Fibroblast of skin of back (primary cell): ENCODE measurements at places on chromosomes 16 and 17.

DNA sequence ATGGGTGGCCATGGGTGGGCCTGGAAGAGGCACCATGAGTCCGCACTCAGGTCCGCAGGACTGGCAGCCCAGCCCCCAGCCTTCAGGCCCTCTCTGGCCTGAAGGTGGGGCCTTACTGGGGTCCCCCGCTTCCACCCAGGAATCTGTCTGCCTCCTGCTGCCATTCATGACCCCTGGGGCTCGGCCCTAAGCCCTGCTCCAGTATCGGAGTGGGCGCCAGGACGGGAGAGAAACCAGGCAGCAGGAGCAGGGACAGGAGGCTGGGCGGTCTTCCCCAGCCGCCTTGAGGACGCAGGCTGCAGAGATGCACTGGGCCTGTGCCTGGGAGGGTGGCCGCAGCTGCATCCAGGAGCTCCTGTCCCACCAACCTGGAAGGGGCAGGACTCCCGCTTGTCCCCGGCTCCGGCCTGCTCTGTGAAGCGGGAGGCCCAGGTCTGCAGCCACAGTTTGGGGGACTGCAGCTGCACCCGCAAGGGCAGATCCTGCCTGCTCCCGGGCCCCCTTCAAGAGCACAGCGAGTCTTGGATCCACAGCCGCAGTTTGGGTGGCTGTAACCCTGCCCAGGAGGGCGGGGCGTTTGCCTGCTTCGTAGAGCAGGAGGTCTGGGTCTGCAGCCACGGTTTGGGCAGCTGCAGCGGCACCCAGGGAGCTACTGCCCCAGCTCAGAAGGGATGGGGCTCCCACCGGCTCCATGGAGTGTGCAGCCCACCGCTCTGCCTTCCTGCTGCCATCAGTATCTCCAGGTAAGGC lies 81.8 kb upstream of the DNAJA2 start:
- no peak for DNase-seq

- no peak for DNase-seq
These were observed 24.9 kb downstream of the ITGB3 start for GRCh38 chr17:47278561-47278960.

DNA sequence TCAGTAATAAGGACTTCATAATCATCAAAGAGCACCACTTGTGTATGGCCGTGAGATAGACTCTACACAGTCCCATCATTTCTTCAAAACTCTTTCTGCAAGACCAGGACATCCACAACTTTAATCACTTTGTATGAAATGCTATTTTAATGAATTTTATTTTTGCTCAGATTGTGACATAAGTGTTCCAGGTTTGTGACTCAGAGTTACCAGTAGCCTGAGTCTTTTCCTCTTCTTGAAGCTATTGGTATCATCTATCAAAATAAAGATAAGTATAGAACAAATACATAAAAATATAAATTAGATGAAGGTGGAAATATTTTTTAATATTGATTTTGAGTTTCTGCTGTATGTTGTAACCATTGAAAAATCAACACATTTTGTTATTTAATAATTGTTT lies 16.6 kb upstream of the VWA3A start:
- DNase-seq, result no peak

DNA sequence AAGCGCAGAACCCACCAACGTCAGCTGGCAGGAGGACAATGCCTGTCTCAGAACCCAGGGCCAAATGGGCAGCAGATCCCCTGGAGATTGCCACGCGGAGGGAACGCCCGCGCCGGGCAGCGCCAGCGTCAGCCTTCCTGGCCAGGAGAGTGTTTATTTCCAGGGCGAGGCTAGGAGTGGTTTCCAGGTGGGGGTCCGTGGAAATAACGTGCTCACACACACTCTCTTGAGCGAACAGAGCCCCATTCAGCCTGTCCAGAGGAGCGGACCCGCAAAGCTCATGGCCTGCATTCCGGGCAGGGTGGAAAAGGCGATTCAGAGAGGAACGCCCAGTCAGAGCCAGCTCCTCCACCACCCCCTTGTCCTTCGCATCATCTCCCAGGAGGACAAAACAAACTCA lies 40.3 kb downstream of the SDK2 start:
- DNase-seq, result no peak

- no peak for DNase-seq
These were observed 18.3 kb downstream of the GDE1 start for GRCh38 chr16:19503461-19504075.

GRCh38 chr17:19857640-19858039 lies 10.1 kb downstream of the ULK2 start:
- DNase-seq, result no peak

- no peak for DNase-seq
These were observed 12.7 kb downstream of the SEC14L1 start for GRCh38 chr17:77153472-77153871.

GRCh38 chr16:400061-400591 lies 1.6 kb upstream of the DECR2 start:
- no peak for DNase-seq

DNA sequence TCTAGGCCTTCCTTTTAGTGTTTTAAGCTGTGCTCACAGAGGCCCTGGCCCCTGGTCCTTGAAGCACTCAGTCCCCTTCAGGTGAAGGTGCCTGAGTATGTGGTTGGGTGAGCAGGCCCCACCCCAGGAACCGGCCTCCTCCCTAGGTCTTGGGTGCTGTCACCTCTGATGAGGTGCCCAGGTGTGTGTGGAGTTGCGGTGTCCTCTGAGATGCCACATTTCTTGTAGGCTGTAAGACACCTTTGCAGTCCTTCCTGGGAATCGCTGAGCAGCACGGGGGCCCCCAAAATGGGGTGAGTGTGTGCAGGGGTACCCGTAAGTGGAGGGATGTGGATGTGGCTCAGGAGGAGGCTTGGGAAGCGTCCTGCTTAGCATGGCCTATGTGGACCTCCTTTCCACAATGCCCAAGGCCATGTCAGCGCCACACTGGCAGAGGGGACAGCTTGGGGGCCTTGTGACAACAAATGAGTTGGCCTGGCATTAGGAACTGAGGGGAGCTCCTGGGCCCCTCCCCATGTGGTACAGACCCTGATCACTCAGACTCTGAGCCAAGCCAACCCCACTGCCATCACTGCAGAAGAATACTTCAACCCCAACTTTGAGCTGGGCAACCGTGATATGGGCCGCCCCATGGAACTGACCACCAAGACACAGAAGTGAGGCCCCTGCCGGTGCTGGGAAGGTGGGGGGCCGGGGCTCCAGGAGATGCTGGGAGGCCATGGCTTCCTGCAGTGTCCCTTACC lies 11.2 kb downstream of the CORO6 start:
- no peak for DNase-seq

GRCh38 chr16:7350806-7351205 lies 18.2 kb downstream of the RBFOX1 start:
- no peak for DNase-seq
